ENCODE measurements at places on chromosomes 4 and X.

DNA sequence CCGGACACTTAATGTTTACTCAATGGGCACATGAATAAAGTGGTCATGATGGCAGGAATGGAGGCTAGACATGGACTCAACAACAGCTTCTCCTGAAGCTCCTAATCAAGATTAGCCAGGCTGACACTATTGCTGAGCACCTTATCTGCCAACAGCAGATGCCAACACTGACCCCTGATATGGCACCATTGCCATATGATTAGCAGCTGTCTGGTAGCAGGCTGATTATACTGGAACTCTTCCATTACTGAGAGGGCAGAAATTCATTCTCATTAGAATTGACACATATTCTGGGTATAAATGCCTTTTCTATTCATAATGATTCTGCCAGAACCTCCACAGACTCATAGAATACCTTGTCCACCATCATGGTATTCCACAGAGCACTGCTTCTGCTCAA is 18.4 kb upstream of the AFF1 start:
- DNase-seq, result no peak

DNA sequence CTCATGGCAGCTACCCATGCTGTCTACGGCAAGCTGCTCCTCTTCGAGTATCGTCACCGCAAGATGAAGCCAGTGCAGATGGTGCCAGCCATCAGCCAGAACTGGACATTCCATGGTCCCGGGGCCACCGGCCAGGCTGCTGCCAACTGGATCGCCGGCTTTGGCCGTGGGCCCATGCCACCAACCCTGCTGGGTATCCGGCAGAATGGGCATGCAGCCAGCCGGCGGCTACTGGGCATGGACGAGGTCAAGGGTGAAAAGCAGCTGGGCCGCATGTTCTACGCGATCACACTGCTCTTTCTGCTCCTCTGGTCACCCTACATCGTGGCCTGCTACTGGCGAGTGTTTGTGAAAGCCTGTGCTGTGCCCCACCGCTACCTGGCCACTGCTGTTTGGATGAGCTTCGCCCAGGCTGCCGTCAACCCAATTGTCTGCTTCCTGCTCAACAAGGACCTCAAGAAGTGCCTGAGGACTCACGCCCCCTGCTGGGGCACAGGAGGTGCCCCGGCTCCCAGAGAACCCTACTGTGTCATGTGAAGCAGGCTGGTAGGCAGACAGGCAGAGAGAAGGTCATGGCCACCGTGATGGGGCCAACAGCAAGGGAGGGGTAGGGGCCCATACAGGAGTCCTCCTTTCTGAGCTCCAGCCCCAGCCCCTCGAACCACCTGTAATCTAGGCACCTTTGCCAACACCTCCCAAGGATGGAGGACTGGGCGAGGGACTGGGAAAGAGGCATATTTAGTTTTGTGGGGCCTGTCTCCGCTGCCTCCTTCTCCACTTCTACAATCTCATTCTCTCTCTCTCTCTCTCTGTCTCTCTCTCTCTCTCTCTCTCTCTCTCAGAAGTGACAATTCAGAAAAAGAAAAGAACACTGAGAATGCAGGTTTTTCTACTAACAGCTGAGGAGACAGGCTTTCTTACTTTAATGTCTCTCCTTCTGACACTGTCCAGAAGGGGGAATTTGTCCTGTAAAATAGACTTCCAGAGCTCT is 4.7 kb upstream of the TSPYL2 start:
- no peak for DNase-seq

GRCh38 chr4:139641218-139641617 is 24.4 kb upstream of the MGST2 start:
- no peak for DNase-seq

GRCh38 chr4:139011225-139011950 is 4.2 kb upstream of the NOCT start:
- DNase-seq, result no peak

GRCh38 chr4:138609943-138610350 is 367.8 kb upstream of the SLC7A11 start:
- no peak for DNase-seq

DNA sequence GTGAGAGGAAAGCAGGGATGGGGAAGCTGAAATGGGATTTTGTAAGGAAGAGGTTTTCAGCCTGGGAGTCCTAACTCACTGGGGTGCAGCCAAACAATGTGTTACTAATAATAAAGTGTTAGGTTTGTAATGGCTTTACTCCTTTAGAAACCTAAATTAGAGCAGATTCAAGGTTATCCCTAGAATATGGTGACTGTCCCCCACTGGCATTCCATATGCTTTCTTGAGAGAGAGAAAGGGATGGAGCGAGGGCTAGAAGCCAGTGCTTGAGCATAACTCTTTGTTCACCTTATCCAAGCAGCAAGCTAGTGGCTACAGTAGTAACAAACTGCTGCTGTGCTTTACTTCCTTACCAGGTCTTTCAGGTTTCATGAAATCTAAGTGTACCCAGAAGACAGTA is 249.1 kb upstream of the PGRMC2 start:
- no peak for DNase-seq

DNA sequence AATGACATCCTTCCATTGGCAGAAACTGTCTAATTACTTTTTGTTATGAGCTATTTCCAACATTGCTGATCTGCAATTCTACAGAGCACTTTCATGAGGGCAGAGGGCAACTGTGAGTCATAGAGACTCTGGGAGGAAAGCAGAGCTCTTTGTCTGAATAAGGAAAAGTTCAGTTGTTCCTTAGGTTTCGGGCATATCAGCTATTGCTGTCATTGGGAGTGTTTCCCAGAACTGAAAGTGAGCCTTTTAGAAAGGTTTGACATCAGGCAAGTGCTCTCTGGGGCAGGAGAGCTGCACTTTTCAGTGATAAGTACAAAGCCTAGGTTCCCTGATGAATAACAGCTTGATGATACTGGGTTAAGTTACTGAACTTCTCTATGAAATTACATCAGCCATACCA is 119.2 kb upstream of the EDNRA start:
- DNase-seq, result no peak

- DNase-seq, result no peak
Measured at GRCh38 chr4:167176723-167177367, 57.4 kb downstream of the SPOCK3 start.

DNA sequence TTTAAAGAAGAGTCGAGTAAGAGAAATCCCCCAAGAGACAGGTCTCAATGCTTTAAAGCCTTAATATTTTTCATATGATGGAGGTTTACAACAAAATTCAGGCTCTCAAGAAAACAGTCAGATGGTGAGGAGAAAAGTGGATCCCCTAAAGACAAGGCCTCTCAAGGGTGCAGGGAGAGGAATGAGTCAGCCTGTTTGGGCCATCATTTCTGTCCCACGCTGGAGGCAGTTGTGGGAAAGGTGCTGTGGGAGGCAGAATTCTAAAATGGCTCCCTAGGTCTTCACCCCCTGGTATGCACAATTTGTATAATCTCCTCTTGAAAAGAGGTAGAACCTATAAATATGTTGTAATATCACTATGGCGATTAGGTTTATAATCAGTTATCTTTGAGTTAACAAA is 4.6 kb upstream of the TIFA start:
- DNase-seq, result no peak

- no peak for DNase-seq
Measured at GRCh38 chr4:56183344-56183959, 203.8 kb downstream of the AASDH start.

GRCh38 chr4:5707778-5708448 is 446 bp downstream of the EVC2 start:
- no peak for DNase-seq

DNA sequence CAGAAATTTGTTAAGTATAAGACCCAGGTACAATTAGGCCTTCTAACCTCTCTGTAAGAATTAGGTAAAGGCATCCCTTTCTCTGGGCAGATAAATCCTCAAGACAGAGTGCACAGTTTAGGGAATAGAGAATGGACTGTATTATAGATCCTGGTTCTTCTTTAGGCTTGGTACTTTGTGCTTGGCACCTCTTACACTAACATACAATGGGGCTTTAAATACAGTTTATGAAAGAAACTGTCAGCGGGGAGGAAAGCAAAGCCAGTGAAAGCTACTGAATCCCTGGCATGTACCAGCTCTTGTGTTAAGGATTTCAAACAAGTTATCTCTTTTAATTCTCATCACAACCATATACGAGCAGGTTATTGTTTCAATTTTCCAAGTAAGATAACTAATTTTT is 1350.0 kb downstream of the ADGRL3 start:
- no peak for DNase-seq

GRCh38 chrX:318068-318738 is 393 bp downstream of the GTPBP6 start:
- DNase-seq, result peak; percentile 98

- peak; percentile 61 for DNase-seq
Measured at GRCh38 chr4:15755321-15756155, 22.6 kb upstream of the CD38 start.

GRCh38 chr4:5037553-5038551 is 13.4 kb upstream of the STK32B start:
- DNase-seq, result no peak

- no peak for DNase-seq
Measured at GRCh38 chrX:33195698-33196097, 15.7 kb downstream of the DMD start.

GRCh38 chr4:169958629-169959028 is 67.6 kb downstream of the MFAP3L start:
- no peak for DNase-seq
